ENCODE measurements at places on chromosomes 5 and 9.

DNA sequence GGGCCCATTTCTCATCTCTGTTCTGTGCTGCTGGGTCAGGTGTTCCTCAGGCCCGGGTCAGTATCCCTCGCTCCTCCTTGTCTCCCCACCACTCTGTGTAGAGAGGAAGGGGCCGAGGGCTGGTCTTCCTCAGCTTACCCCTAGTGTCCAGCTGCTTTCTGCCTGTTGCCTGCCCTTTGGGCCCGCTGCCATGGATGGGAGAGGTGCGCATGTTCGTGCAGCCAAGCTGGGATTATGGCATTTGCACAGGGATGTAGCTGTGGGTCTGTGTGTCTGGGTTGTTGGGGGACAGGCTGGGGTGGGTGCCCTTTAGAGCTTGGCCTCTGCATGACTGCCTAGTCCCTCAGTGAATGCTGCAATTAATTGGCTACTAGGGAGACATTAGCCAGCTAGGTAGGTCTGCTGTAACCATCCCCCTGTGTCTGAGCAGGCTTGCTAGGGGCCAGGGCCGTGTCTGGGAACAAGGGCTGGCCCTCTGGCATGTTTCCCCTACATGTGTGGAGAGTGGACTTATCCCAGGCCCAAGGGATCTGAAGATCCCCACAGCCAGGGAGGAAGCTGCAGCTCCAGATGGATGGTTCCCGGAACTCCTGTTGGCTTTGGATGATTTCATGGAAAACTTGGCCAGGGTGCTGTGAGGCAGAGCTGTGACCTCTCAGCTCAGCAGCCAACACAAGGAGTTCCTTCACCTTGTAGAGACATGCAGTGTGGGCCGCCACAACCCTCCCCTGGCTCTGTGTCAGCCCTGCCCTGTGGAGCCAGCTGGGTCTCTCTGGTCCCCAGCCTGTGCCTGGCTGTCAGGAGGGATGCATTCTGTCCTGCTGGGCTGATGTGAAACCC is 161.9 kb downstream of the MACROH2A1 start:
- no peak for DNase-seq

- no peak for DNase-seq
These were observed 207.9 kb downstream of the C9orf50 start for GRCh38 chr9:129412814-129413536.

DNA sequence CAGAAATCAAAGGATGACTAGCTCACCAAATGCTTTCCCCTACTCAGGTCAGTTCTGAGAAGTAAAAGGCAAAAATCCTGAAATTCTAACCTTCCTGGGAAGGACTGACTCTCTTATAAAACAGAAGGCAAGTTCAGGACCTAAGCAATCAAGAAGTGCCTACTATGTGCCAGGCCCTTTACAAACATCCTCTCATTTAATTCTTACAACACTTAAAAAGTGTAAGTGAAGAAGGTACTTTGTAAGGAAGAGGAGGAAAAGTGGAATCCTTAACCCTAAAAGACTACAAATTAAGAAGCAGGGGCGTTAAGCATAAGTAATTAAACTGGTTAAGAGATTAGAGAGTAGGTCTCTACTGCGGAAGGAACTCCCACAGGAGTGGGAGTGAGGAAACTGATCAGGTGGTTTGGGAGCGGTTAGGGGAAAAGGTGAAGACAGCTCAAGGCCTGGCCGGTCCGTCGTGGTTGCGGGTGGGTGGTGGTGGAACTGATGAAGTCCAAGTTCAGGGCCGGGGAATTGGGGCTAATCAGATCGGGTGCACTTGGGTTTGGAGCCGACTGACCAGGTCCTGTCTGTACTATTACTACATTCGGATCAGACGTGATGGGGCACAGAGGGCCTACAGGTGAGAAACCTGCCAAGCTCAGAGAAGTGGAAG is 839 bp downstream of the MED27 start:
- no peak for DNase-seq

DNA sequence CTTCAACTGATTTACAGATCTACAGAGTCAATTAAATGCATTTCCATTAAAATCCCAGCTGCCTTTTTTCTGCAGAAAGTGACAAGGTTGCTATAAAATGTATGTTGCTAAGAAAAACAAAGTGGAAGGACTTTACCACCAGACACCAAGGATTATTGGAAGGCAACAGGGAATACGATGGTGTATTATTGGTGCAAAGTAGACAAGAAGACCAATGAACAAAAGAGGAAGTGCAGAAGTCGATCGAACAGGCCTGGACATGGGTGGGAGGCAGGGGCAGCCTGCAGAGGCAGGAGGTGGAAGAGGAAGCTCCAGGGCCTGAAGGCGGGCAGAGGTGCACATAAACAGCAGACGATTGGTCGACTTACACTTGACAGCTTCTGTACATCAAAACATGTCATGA is 10.6 kb upstream of the SLC6A19 start:
- DNase-seq = no peak

DNA sequence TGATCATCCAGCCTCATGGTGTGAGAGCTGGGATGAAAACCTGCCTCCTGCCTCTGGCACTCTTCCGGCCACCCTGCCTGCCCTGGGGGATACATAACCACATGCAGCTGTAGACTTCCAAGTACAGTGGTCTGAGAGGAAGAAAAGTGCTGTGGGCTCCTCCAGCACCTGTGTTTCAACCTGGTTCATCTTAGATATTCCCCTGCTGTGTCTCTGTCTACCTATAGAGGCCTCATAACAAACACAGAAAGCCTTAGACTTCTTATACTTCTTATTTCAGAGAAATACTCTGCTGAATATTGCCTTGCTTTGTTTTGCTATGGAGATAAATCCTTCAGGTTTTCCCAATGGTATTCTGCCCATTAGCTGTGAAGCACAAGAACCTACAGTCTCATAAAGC is 19.6 kb upstream of the TNFAIP8 start:
- no peak for DNase-seq

GRCh38 chr5:77709993-77710685 is 66.0 kb downstream of the TBCA start:
- DNase-seq = no peak

GRCh38 chr5:26148569-26149107 is 889.7 kb downstream of the CDH9 start:
- no peak for DNase-seq

- DNase-seq = no peak
These were observed 119.8 kb upstream of the TBC1D2 start for GRCh38 chr9:98375138-98375726.

- no peak for DNase-seq
These were observed 241.8 kb downstream of the TRIM32 start for GRCh38 chr9:116928884-116929283.

DNA sequence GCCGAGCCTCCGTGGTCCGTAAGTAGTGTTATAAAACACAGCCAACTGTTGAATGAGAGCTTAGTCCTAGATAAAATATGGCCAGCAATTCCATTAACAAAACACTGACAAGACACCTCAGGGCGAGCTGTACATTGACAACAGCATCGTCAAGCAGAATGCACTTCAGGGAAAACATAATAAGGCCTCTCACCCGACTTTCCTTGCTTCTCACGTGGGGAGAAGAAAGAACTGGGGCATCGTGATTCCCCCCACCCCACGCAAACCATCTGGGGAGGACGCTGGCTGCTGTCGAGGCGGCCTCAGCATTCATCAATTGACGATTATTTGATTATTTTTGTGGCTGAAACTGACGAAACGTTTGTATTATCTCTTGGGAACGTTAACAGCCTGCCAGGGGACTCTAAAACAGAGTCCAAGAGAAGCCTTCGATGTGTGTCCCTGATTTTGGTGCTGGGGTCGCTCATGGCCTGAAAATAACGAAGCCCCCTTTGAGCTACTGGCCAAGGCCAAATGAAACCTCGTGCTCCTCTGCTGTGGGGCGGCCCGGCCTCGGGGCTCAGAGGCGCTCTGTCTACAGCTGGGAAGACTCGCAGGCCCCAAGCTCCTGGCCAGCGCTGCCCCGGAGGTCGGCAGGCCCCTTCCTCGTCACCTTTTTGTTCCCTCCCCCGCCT is 464 bp downstream of the GDF9 start:
- DNase-seq = no peak

GRCh38 chr9:99335280-99335679 is 113.2 kb downstream of the SEC61B start:
- no peak for DNase-seq

DNA sequence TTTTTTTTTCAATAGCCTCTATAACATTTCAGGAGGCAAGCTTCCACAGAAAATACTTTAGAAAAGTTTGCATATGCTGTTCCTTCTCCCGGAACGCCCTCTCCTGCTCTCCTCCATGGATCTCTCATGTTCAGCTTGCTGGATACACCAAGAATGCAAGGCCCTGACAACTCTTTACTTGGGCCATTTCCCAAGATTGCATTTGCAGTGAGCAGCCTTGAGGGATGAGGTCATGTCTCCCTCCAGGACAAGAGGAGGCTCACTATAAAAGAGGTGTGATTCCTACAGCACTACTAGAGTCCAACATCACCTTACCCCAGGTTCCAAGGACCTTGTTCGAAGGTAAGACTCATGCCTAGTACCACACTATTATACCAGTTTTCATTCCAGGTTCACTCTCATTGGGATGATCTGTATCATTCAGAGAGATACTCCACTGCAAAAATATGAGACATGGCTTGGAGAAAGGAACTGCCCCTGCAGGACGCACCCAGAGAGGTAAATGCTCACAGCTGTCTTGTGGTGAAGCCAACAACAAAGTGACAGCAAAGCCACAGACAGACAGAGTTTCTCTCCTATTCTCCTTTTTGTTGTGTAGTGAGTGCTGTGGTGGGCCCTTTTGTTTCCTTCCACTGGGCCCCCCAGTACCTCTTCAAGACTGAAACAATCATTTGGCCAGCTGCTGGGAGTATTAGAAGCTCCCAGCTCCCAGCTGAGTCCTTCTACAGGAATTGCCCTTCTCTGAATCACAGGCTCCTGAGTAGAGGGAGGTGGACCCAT is 151.7 kb upstream of the ZNF366 start:
- no peak for DNase-seq

GRCh38 chr9:134894136-134894860 is 13.7 kb downstream of the FCN2 start:
- DNase-seq = no peak

- DNase-seq = no peak
These were observed 167.1 kb downstream of the NIPBL start for GRCh38 chr5:37043693-37044092.

DNA sequence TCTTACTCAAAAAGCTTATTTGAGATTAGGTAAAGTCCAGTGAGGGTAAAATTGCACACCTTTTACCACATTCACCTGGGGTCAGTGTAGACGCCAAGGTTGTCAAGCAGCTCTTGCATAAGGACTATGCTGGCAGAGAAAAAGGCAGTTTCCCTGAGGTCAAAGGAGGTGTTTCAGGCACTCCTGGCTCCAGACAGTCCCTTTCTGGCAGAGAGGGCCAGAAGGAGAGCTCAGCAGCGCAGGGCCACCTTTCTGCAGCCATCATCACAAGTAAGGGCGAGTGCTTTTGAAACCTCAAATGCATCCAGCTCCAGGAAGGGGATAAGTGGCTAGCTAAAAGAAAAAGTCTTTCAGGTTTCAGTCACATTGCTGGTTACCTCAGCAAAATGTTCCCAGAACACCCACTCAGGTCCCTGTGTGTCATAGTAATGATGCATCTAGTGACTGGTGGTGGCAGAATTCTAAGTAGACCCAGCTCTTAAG is 16.7 kb upstream of the IL13 start:
- no peak for DNase-seq

DNA sequence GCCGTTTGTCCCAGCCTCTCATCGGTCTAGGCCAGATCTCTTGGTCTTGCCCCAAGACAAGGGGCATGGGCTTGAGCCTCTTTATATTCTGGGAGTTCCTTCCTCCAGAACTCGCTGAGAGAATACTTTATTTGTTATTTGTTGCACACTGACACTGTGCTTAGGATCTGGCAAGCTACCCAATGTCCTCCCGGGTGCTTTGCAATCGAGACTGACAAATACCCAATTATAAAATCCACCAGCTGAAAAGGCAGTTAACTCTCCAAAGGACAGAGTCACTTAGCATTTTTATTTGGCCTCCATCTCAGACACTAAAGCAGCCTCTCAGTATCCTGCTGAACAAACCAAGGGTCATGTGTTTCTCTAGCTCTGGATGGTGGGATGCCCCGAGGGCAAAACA is 500.2 kb upstream of the DAP start:
- DNase-seq = no peak

GRCh38 chr5:84393969-84394368 is 9.3 kb upstream of the EDIL3 start:
- no peak for DNase-seq

DNA sequence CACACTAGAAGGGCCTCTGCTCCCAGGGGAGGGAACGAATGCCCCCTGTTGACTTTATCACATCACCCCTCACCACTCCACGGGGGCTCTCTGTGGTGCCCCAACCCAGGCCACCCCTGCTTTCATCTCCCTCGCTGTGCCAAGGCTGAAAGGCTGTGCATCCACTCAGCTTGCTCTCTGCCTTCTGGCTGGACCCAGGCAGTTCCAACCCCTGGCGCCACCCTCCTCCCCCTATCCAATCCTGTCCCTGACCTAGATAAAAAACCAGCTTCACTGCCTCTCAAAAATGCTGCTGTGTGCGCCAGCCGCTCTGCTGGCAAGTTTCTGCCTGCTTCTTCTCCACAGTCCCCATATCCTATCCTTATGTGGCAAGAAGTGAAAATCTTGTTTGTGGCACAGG is 22.4 kb upstream of the CORO2A start:
- DNase-seq = no peak

- DNase-seq = no peak
These were observed 27.0 kb upstream of the AGGF1 start for GRCh38 chr5:77003246-77003645.

DNA sequence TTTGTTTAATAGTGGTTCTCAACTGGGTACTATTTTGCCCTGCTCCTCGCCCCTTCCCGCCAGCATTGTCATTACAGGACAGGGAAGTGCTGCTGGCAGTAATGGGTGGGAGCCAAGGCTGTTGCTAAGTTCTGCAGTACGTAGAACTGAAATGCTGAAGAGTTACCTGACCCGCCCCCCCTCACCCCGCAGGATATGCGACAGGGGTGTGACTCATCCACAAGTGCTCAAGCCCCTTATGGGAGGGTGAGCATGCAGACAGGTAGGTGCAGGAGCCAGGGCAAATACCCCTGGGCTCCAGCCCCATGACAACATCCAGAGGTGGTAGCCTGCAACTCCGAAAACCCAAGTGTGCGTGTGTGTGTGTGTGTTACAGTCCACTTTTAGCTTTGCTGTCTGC is 35.7 kb downstream of the LRRC70 start:
- no peak for DNase-seq

GRCh38 chr5:41856644-41857491 is 13.4 kb downstream of the OXCT1 start:
- DNase-seq = no peak

- no peak for DNase-seq
These were observed 68.6 kb upstream of the IL12B start for GRCh38 chr5:159398936-159399335.

DNA sequence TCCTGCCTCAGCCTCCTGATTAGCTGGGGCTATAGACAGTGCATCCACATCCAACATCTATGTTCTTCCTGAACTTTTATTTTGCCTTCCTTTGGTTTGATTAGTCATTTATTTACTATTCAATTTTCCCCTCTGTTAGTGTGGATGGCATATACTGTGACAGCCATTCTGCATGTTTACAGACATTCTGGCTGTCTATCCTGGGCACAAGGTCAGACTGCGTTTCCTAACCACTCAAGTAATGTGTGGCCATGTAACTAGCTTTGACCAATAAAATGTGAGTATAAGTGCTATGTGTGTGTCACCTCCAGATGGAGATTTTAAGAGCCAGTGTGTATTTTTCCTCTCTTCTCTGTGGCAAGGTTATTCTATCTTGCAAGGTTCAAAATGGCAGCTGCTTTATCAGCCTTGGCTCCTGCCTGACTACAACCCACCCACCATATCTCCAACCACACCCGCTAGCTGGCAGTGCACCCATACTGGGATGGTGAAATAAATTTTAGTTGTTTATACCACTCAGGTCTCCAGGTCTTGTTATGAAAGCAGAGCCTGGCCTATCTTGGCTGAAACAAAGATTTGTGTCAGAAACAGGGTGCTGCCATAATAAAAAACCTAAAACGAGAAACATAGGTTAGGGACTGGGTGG is 32.2 kb downstream of the PDE6A start:
- no peak for DNase-seq
